ENCODE measurements at places on chromosomes 6 and 20.
A peak's percentile ranks its signal among the peaks of the same experiment; 100 is the strongest.

DNA sequence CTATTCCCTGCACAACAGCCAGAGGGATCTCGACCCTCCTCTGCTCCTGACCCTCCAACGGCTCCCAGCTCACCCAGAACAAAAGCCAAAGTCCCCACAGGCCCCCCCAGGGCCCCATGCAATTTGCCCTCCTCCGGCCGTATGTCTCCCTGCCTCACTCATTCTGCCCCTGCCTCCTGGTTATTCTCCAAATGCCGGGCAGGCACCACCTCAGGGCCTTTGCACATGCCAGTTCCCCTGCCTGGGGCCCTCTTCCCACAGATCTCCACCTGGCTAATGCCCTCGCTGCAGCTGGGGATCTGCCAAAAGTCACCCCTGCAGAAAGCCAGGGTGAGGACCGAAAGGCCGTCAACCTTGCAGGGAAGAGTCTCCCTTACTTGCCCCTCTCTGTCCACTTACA, 66.0 kb downstream of the GRM4 start:
- no peak for DNase-seq

DNA sequence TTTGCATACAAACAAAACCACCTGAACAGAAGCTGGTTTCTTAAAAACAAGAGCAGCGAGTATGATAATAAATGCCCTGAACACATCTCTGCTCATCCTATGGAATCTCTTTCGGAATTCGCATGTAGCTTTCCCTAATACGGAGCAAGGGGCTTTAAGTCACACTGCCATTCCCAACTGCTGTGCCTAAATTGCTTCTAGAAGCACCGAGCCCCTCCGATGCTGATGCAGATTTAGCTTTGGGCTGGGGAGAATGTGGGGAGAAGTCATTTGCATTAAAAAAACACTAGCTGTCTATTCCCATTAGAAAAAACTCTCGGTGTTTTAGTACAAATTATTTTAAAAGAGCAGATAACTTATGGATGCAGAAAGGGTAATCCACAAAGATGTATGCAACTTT, 76.9 kb downstream of the CD83 start:
- DNase-seq: no peak

GRCh38 chr6:117531346-117531745, 48.9 kb downstream of the DCBLD1 start:
- no peak for DNase-seq

DNA sequence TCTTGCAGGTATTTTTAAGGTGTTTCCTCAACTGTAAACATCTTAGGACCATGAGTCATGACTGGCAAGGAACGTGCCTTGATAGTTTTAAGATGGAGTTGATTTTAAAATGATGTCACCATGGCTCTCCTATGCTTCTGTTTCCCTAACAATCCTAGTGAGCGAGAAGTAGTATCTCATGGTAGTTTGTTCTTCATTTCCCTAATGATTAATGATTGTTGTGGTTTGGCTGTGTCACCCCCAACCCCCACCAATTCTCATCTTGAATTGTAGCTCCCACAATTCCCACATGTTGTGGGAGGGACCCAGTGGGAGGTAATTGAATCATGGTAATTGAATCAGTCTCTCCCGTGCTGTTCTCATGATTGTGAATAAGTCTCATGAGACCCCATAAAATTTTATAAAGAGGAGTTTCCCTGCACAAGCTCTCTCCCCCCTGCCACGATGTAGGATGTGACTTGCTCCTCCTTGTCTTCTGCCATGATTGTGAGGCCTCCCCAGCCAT, 16.8 kb upstream of the BNIP5 start:
- DNase-seq: no peak

DNA sequence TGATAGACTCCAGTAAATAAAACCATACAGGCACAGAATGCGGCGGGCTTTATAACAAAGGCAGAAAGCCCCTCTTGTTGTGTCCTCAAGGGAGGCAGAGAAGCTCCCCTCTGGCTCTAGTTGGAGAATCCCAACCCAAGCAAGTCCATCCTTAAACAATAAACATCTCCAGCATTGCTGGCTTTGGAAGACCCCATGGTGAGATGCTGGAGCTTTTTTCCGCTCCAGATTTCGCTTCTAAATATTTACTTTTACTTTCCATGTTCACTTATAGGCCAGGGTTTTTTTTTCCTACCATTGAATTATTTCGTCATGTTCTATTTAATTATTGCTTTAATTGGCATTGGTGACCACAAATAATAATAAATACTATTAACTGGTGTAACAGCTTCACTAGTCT, 176.2 kb downstream of the MTHFD1L start:
- no peak for DNase-seq

DNA sequence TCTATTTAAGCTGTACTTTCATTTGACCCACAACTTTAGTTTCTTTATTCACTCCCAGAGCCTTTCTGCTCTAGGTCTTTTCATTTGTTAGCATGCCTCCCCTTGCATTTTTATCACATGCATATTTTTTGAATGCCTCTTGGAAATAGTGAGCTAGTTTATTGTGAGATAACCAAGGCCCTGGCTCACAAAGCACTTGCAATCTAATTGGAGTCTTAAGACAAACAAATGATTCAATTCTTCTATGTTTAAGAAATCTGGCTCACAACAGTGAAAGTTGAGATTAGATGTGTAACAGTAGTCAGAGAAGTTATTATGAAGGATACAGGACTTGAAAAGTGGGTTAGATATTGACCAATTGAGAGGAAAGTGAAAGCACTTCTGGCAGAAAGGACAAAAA, 173.4 kb downstream of the MOXD1 start:
- DNase-seq: no peak

GRCh38 chr6:141467881-141468280, 664.8 kb upstream of the GJE1 start:
- no peak for DNase-seq

DNA sequence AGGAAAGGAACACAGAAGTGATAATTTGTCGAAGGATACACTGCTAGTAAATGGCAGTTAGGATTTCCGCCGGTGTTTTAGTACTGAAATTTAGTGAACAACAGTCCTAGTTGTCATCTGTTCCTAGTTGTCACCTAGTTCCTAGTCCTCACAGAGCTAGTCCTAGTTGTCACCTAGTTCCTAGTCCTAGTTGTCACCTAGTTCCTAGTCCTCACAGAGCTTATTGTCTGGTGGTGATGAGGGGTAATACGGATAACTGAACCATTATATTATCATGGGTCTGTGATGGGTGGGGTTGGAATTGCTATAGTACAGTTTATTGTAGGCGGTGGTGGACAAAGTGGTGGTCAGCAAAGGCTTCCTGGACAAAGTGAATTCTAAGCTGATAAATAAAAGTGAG, 1.8 kb downstream of the SNRNP48 start:
- no peak for DNase-seq

DNA sequence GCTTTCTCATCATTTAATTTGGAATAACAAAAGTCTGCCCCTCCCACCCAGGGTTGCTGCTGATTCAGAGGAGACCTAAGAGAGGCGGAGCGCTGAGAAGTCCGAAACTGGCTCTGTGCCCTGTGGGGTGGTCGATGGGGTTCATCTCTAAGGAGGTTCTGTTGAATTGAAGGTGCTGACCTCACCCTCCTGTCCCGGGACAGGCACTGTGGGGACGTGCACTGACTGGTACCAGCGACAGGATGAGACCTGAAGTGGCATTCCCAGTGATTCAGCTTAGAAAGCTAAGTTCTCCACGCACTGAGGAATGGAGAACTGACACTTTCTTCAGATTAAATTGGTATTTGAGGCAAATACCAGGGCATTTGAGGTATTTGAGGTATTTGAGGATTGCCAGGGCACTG, 1.3 kb downstream of the GUCA1B start:
- DNase-seq: no peak

- DNase-seq: no peak
Observed at GRCh38 chr20:31569163-31570020, 35.7 kb upstream of the ID1 start.

DNA sequence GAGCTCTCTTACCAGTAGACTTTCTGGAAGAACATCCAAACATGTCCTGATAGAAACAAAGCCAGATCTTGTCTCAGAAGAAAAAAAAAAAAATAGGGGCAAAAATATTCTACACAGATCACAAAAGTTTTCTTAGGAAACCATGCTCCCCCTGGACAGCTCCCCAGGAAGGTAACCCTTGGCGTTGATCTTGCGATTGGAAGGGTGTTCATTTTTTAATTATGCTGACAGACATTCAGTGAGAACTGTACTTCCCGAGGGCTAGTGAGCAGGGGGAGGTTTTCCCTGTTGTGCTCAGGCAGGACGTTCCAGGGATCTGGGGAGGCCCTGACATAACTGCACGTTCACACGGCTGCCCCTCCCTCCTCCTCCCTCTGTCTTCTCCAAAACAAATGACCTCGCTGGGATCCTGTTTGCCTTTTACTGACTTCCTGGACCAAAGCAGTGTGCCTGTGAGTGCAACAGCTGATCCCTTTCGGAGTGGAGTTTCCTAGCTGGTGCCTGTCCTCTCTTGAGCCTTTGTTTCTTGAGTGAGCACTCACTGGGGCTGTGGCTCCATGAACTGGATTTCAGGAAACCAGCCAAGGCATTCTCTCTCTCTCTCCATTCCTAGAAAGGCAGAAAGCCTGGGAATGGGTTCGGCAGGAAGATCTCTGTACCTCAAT, 46.7 kb downstream of the MARCKS start:
- peak; percentile 35 for DNase-seq

- DNase-seq: no peak
Observed at GRCh38 chr6:6402591-6402990, 82.1 kb upstream of the F13A1 start.

DNA sequence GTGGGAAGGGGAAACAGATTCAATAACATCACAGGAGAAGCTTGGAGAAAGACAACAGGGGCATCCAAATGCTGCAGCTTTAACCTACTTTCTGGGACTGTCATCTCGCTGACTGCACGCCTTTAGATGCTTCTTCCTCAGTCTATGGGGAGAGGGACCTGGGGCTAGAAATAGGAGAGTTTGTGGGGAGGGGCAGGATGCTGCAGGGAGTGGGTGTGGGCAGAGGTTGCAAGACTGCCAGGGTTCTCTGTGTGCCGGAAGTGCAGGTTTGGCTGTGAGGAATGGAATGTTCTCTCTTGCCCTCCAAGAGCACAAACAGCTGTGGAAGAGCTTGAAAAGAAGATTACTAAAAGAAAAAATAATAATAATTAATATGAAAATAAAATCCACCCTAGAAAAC, 93.2 kb downstream of the FOXO3 start:
- DNase-seq: no peak

DNA sequence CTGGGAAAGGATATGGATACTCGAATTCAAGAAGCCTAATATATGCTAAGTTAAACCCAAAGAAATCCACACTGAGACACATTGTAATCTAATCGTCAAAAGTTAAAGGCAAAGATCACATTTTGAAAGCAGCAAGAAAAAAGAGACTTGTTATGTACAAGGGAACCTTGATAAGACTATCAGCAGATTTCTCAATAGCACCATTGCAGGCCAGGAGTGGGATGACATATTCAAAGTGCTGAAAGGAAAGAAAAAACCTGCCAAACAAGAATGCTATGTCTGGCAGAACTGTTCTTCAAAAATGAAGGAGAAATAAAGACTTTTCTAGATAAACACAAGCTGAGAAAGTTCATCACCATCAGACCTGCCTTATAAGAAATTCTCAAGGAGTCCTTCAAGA, 75.2 kb downstream of the COL21A1 start:
- DNase-seq: no peak

DNA sequence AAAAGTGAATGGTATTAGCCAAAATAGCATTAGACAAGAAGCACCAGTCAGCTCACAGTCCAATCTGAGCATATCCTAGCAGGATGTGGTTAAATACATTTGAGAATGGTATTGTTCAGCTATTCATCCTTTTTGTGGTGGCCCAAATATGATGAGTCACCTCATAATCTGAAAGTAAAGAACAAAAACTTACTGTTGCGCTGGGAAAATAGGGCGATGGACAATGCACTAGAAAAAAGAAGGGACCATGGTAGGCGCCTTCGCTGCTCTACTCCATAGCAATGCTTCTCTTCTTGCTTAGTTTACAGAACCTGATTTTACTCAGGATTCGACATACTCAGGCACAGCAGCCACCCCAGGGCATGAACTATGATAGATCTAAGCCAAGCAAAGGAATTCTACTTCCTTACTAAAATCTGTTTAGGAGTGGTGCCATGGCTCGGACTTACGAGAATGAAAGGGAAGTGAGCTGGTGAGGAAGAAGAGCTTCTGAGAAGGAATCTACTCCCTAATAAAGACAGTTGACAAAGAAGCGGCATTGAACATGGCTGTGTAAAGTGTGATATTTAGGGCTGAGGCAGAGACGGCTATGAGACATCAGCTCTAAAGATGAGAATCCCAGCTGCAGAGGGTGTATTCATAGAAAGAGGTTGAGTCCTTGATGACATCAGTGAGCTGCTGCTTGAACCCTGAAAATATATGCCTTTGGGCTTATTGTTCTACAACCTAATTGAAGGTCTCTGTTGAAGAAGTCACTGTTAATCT, 16.6 kb upstream of the FBXO9 start:
- DNase-seq: no peak

DNA sequence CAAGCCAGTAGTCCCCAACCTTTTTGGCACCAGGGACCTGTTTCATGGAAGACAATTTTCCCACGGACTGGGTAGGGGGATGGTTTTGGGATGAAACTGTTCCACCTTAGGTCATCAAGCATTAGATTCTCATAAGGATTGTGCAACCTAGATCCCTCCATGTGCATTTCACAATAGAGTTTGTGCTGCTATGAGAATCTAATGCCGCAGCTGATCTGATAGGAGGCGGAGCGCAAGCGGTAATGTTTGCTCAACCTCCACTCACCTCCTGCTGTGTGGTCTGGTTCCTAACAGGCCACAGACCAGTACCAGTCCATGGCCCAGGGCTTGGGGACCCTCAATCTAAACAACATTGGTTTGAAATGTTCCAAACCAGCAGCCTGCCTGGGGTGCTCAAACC, 137.0 kb upstream of the STXBP5 start:
- DNase-seq: no peak

DNA sequence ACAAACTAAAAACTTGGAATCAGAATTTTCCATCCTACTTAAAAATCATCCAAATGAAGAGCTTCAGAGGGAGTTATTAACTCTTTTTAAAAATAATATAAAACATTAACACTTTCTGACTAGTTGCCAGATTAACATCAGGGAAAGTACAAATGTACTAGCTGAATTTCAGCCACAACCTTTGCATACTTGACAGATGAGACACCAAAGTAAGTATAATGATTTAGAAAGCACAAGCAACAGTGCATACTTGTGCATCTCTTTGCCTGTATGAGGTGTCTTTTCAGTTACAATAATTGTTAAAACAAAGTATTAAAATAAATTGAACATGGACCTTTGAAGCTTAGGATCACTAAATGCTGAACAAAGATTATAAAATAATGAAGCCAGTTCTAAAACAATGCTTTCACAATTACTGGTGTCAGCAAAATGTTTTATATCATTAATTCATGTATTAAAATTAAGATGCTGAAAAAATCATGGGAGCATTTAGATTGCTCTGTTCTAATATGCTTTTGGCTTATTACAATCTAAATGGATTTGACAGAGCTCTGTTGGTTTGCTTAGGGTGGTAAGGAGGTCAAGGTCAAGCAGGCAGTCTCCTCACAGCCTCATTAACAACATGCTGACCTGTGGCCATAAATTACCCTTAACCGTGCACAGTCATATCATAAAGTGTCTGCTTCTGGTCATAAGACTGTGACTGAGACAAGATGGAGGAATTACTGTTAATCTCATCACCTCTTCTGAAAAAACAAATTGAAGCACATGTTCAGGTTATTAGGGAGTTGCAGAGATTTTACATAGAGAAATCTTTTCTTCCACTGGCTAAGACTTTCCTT, 15.1 kb downstream of the RNF217 start:
- DNase-seq: no peak

- DNase-seq: no peak
Observed at GRCh38 chr6:136188486-136188885, 61.6 kb downstream of the MTFR2 start.
